ENCODE measurements at places on chromosomes 4 and X. TPM values are rescaled to one million over a fixed set of nuclear protein-coding genes. Genes with fewer than 3 reads are reported as not detected.

The STOX2 gene
- 0.97 TPM for total RNA-seq

The CTAG1B gene
- total RNA-seq: not detected

DNA sequence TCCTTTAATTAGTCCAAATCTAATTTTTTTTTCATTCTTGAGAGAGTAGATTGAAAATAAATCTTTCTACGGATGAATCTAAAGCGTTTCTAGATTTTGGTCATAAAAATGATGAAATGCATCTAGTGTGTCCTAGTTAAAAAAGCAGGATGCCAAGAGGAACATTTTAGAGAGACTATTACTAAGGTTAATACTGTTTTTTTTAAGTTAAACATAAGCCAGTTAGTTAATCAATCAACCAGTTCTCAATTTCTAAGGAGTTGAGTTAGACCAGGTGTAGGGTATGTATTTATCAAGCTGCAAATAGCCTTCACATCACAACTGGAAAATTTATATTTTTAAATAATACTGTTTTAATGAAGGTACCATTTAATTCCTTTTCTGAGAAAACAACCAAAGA is 679.5 kb upstream of the IGFBP7 start:
- no peak for DNase-seq

DNA sequence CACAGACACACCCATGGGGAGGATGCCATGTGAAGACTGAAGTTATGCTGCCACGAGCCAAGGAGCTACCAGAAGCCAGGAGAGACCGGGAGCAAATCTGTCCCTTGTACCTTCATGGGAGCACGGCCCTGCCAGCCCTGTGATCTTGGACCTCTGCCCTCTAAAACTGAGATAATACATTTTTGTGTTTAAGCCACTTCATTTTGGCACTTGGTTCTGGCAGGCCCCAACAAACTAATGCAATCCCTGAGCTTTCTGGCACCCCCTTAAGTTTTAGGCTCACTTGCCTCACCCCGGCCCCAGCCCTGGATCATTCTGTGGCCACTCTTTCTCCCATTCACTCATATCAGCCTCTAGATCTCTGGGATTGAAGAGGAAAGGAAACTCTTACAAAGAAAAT is 35.4 kb downstream of the SEL1L3 start:
- no peak for DNase-seq

- no peak for DNase-seq
These were observed 957 bp downstream of the PPP2R2C start for GRCh38 chr4:6471307-6472007.

- DNase-seq: peak; percentile 43
These were observed 411.5 kb upstream of the FTHL17 start for GRCh38 chrX:31483336-31483735.

The SSX2 gene
- not detected for total RNA-seq

GRCh38 chr4:39521253-39521919 is 5.9 kb downstream of the UGDH start:
- peak; percentile 63 for DNase-seq

GRCh38 chr4:104279744-104280143 is 214.9 kb downstream of the CXXC4 start:
- DNase-seq: no peak

GRCh38 chrX:53324803-53325202 is 43.4 kb upstream of the IQSEC2 start:
- no peak for DNase-seq

DNA sequence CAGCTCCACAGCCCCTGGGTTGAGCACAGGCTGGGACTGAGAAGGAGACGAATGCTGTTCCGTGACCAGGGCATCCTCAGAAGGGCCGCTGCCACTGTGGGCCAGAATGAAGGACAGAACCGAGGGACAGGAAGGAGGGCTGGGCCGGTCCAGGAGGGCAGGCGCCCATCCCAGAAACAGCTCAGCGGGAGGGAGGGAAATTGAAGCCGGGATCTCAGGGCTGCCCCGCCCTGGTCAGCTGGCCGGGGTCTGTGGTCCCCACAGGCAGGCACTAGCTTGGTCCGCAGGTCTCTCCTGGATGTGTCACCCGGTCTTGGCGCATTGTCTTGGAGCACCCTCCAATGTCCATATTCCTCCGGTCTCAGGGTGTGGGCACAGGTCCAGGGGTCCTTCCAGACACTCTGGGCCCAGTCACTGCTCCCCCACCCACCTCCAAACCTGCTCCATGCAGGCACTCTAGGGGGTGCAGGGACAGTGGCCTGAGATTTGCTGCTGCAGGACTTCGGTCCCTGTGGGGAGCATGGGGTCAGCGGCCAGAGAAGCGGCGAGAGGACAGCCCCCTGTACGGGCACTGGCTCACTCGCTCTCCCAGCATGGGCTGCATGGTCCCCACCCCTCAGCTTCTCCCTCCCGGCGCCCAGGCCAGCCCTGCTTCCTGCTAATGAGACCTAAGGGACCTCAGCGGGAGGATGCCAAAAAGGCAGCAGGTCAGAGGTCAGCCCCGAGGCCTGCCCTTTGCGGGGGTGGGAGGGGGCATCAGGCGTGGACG is 23.9 kb upstream of the MXD4 start:
- no peak for DNase-seq

DNA sequence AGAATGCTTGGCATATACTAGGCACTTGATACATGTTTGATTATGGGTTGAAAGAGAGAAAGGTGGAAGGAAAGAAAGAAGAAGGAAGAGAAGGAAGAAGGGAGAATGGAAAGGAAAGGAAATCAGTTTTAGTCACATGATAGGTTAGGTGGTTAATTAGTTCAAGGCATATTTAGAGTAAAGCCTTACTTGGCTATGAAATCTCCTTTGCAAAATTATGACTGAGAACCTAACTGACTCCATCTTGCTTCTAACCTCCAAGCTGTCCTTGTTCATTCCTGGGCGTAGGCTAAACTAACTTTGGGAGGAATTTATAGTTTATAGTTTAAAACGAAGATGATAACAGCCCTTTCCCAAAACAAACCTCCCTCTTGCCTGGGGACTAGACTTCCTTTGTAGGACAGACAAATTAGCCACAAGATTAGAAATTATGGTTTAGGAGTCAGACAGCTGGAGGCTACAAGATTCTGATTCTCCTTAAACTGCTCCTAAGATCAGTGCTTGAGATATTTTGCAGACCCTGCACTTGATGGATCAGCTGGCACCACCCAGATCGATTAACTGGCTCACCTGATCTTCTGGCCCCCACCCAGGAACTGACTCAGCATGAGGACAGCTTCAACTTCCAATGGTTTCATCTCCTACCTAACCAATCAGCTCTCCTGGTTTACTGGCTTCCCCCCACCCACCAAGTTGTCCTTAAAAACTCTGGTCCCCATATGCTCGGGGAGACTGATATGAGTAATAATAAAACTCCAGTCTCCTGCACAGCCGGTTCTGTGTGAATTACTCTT is 55.0 kb downstream of the TXK start:
- no peak for DNase-seq

DNA sequence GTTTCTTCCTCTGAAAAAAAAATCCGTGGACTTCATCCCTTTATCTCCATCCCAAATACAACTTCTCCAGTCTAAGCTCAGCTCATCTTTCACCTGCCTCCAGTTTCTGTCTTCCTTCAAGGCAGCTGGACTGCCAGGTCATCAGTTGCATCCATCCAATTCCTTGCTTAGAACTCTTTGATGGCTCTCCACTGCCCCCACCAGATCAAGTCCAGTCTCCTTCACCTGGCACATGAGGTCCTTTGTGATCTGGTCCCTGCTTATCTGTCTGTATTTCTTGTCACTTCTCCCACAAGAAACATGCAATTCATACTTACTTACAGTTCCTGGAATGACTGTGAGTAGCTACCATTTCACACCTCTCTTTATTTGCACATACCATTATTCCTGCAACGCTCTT is 33.8 kb downstream of the OTUD6A start:
- DNase-seq: peak; percentile 3
